ENCODE measurements at places on chromosomes 2 and 18. TPM values are rescaled to one million over a fixed set of nuclear protein-coding genes. Genes with fewer than 3 reads are reported as not detected.

DNA sequence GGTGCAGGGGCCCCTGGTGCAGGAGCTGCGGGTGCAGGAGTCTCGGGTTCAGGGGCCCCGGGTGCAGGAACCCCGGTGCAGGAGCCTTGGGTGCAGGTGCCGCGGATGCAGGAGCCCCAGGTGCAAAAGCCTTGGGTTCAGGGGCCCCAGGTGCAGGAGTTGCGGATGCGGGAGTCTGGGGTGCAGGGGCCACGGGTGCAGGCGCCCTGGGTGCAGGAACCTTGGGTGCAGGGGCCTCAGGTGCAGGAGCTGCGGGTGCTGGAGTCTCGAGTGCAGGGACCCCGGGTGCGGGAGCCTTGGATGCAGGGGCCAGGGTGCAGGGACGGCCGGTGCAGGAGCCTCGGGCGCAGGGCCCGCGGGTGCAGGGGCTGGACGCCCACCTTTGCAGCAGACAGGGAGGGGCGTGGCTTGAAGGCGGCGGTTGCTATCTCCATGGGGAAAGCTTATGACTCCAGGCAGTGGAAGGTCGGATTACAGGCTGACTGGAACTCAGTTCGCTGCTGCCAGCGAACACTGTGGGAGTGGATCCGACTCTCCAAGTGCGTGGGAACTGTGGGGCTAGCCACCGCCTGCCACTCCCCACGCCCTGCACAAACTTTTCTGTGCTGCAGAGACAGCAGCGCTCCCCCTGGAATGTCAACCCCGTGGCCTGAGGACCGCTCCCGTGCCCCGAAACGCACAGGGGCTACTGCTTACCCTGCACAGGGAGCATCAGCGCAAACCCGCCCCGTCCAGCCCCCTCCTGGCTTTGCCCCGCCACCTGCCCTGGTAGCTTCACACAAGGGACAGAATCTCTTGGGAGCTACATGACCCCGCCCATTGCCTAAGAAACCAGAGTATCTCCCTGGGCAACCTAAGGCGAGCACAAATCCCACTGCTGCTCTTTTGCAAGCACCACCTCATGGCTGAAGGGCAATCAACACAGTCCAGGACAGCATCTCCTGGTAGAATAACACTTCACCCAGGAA is 40.3 kb downstream of the COPS9 start:
- no peak for DNase-seq

- peak; percentile 1 for DNase-seq
Observed at GRCh38 chr2:194166818-194167217, 1490.2 kb upstream of the SLC39A10 start.

STARD6 gene
- not detected for polyA plus RNA-seq

PTH2R gene
- polyA plus RNA-seq = 0.31 TPM

TMBIM1 gene
- polyA plus RNA-seq = 97.4 TPM

DNA sequence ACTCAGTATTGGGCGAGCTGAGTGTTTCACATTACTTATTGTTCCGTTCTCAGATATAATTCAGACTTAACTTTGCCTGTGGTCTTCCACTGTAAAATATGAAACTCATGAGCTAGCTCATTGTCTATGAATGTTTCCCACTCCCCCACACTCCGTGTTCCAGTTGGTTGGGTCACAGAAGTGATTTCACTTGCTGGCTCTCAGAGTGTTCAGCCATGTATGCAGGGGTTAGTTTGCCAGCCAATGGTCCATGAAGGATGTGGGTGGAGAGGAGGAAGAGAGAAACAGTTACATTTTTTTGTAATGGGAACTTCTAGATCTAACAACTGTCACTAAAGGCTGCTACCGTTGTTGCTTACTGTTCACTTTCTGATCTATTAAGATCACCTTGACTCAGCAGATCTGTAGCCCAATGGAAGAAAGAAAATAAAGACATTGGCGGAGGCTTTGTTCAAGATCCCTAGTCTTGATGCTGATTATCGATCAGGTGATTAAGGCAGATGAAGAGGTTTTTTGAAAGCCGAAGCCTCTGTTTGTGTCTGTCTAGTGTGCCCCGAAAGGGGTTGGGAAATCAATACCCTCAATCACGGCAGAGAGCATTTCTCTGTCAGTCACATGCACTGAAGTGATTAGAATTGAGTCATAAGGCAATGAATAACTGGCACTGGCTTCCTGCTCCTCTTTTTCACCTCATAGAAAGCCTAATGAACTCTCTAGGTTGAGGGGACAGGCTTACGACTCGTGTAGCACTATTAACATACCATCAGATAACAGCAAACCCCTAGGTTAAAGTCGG is 279.7 kb upstream of the FIGN start:
- DNase-seq = peak; percentile 10

GRCh38 chr2:85801871-85802270 is 48.1 kb downstream of the ATOH8 start:
- DNase-seq = no peak

ABCA12 gene
- not detected for polyA plus RNA-seq

DNA sequence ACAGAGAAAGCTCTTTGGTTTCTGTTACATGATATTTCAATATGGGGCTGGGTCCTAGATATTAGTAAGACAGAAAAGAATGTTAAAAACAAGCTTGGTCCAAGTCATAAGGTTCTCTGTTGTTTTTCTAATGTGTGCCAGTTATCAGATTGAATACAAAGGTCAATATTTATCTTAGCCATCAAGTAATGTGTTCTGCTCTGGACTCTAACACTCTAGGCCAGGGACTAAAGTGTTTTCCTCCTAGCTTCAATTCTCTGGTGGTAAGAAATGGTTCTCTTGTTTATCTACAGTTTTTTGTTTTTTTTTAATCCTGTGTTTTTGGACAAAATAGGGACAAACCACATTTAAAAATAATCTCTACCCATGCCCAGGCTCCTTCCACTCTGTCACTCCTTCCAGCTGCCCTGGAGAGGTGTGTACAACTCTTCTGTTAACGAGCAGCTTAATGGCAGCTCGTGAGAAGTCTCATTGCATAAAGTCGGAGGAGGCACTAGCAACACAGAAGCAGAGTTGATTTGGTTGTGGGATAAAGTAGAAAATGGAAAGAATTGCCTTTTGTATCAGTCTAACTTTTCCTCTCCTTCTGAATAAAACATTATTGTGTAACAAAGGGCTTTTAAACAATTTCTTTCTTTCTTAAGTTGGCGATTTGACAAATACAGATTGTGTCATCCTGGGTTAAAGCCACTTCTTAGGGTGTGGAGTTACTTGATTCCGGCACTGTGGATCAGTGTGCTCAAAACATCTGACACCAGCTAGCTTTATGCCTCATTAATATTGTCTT is 8.0 kb upstream of the SESTD1 start:
- DNase-seq = peak; percentile 73

- no peak for DNase-seq
Observed at GRCh38 chr18:53715243-53715853, 509.1 kb downstream of the MBD2 start.

DNA sequence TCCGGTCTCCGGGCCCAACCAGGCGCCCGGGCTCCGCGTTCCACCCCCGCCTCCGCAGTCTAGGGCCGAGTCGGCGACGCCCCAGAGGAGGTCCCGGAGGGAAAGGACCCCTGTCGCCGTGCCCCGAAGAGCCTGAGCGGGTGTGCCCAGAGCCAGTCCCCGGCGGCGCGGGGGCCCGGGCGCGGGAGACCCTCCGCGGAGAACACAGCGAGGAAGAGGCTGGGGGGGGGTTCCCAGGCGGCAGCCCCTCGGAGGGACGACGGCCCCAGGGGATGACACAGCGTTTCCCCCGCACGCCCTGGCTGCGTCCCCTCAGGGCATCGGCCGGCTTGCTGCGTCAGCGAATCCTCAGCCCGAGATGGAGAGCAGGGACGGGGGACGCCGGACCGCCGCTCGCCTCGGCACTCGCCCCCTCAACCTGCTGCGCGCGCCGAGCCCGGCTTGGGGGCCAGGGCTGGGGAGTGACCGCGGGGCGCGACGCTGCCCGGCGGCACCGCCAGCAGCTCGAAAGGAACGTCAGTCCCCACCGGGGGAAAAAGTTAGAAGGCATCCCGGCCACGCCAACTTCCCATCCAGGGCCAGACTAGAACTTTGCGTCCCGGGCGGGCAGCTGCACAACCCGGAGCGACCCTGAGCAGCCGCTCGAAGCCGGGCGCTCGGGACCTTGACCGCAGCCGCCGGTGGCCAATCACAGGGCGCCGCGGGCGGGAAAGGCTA is 711 bp downstream of the SFXN5 start:
- DNase-seq = no peak

EML6 gene
- 40.2 TPM for polyA plus RNA-seq

STRADB gene
- 55.7 TPM for polyA plus RNA-seq

DNA sequence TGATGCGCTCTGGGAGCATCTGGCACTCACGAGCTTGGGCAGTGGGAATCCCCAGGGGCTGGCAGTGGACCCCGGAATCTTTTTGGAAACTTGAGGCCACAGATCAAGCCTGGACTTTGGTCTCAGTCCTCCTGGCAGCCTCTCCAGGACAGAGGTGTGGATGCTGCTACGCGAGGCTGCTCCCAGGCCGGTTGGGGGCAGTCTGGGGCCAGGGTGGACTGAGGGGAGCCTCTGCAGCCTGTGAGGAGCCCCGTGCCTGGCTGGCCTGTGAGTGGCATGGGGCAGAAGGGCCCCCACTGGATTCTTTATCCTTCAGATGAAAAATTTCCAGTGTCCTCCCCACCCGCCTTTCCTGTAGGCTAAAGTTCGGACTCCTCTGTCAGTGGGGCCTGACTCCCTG is 12.7 kb upstream of the DES start:
- DNase-seq = no peak

- no peak for DNase-seq
Observed at GRCh38 chr18:31592506-31593157, 955 bp downstream of the TTR start.
